ENCODE measurements at places on chromosomes 11 and 22.

DNA sequence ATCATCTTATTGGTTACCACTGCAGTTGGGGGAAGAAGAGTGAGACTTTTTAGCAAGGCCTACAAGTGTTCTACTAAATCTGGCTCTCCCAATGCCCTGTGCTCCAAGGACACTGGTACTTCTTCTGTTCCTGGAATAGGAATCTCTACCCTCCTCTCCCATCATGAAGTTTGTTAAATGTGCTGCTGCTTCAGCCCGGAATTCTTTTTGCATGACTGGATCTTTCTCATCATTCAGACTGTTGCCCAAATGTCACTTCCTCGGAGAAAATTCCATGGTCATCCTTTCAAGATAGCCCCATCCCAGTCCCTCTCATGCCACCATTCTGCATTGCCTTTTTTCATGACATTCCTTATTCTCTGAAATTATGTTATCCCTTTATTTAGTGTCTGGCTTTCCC, 400.8 kb downstream of the SOX6 start:
- DNase-seq: no peak

- DNase-seq: peak; percentile 11
Observed at GRCh38 chr11:128629516-128630106, 42.3 kb upstream of the ETS1 start.

- no peak for DNase-seq
Observed at GRCh38 chr22:19215360-19215759, 36.8 kb upstream of the SLC25A1 start.

DNA sequence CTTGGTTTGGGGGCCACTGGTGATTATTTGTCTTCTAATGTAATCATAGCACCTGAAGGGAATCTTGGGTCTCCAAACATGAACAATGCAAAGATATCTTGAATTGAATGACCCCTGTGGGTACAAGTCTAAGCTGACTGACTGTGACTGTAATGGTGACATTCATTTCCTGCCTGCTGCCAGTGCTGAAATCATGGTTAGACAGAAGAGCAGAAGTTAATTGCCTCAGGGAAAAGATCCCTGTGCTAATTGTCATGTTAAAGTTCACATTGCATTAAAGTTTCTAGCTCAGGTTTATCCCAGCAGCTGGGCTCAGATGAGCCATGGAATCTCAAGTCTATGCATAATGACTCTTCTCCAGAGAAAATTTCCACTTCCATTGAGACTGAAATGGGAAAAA, 772.0 kb downstream of the ETS1 start:
- no peak for DNase-seq

GRCh38 chr11:121257289-121257688, 35.3 kb upstream of the SC5D start:
- no peak for DNase-seq

DNA sequence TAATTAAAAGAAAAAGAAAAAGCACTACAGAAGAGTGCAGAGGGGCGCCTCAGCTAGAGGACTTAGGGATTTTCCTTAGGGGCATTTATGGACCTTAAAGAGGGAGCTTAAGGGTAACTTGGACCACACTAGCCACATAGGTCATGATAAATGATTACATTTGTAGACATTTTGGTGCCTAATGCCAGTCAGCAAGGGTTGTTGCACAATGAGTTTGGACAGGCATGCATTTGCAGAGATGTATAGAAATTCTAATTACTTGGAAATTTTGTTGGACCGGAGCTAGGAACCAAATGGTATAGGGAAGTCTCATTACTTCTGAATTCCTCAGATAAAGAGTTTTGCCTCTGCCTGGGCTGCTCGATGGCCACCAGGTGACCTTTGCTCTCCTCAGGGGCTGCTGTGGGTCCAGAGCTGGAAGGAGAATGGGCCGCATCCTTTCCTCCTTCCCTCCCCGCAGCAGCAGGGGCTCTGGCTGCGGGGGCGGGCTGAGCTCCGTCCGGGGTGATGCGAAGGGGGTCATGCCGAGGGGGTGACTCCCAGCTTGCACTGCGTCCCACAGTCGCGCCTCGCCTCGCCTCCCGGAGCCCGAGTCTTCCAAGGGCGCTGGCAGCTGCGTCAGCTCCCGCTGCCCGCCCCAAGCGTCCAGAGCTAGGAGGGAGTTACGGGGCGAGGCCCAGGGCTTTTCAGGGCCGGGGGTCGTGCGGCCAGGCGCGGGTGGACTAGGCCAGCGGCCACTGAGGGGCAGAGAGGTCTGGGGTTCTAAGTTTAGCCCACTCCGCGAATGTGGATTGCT, 20.3 kb upstream of the MALAT1 start:
- DNase-seq: peak; percentile 42

DNA sequence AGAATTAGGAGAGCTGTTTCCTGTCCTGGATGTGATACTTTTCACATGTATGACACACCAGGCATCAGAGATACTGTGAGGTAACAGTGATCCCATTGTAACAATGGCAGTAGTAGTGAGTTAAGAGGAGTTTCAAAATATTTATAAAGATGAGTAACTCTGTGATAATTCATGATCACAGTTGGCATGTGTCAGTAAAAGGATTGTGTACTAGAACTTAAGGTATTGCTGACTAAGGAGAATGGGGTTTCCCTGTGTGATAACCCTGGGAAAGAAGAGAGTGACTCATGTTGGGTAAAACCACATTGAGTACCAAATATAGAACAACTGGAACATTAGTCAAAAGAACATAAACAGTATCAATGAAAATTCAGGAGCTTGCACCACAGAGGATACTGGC, 22.9 kb upstream of the SLC5A1 start:
- DNase-seq: peak; percentile 77

Data from fibroblast of skin of scalp (primary cell).